ENCODE measurements at places on chromosomes 5 and 9.
A peak's percentile ranks its signal among the peaks of the same experiment; 100 is the strongest.

DNA sequence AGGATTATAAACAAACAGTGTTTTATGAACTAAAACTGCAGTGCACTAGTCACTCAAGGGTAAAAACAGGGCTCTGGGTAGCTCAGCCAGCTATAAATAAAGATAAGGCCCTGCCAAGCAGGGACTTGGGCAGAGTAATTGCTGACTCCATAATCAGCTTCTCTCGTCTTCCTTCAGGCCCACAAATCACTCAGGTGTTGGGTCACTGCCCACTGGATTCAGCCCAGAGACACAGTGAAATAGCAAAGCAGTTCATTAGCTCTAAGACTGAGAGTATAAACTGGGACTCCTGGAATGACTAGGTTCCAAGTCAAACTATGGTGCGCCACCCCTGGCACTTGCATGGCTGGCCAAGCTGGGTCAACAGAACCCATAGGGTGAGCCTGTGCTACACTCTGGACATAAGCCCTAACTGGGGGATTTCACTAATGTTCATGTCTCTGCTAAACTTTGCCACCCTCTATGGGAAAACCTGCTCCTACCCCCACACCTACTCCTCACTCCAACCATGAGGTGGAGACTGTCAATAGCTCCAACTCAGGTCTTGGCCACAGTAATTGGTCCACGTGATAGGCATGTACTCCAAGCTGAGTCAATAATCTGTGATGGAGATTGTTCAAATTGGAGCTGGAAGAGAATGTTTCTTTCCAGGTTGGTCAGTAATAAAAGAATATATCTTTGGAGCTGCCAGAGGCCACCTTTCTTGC lies 158.5 kb downstream of the SLIT3 start:
- DNase-seq = no peak

- no peak for DNase-seq
Measured at GRCh38 chr9:13963005-13963653, 350.8 kb downstream of the NFIB start.

DNA sequence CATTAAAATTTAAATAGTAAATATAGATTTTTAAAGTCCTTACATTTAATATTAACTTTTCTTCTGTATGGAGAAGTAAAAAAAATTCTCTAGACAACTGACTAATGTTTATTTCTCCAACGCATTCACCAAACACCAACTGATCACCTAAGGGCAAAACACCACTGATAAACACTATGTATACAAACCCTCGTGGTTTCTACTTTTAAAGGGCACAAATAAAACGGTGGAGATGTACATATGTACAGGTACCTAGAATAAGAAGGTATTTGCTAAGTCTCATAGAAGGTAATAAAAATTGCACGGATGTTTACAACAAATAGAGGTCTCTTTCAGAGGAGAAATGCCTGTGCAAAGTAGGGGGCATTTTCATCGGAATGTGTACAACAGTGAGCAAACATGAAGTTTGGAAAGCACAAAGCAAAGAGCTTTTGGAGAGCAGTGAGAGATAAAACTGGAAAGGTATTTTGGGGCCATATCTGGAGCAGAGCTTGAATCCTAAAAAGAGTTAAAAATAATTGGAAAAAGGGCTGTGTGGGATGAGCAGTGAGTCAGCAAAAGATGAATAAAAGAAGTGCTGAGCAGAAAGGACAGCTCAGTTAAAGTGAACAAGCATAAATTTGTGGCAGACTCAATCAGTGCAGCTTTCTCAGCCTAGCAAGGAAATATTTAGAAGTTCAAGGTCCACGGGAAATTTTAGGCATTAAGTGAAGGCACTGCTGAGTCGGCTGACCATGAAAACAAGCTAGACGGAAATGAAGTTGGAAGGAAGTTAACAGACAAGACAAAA lies 160.0 kb downstream of the TMEM161B start:
- no peak for DNase-seq

DNA sequence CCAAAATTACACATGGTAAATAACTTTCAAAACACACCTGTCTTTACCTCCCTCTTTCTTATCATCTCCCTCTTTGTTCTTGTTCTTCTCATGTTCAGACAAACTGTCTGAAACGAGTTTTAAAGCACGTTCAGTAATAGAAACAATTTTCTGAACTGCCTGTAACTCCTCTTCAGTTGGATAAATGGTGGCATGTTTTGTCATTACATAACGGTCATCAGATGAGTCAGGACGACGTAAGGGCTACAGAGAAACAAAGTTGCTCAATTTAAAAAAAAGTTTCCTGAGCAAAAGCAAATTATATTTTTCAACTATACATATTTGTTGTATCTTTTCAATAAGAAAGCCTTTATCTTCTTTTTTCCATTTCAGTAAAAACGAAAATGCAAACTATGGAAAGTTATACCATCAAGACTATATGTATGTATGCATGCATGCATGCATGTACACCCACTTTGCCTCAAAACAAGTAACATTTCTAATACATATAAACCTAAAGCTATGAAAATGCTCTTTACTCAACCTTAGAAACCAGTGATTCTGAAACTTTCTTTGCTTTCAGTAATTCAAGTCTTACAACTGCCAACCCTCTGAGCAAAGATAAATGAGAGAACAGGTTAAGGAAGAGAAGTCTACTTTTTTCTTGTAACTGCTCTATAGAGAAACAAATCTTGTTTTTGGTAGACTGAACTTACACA lies 56.0 kb downstream of the ZFR start:
- DNase-seq = no peak

GRCh38 chr9:12290166-12290869 lies 402.9 kb upstream of the TYRP1 start:
- no peak for DNase-seq

DNA sequence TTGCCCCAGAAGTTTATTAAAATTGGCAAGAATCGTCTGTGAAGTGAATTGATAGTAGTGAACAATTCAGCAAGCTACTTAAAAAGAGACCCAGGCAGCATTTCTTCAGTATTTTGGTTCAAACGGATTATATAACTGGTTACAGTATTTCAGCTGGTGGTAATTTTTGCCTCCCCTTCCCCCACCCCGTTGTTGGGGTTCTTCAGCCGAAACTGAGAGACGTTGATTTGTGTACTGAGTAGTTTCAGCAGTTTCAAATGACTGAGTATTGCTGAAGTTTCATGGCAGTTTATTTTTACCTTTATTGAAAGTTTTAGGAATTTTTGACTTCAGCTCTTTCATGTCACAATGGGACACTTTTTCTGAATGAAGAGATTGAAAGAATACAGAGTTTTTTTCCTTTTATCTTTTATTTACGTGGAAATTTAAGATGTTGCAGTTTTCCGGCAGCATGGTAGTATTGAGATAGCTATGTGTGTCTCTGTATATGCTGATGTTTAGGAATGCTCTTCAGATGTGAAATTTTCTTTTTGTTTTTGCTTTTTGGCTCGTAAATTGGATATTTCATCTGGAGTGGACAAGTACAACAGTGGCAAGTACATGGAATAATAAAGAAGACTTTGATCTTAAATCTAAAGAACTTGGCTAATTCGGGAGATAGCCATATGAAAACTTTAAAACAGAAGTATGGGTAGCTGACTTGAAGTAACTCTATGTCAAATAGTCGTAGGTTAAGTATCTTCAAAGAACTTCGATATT lies 1.9 kb downstream of the GPBP1 start:
- peak; percentile 54 for DNase-seq

DNA sequence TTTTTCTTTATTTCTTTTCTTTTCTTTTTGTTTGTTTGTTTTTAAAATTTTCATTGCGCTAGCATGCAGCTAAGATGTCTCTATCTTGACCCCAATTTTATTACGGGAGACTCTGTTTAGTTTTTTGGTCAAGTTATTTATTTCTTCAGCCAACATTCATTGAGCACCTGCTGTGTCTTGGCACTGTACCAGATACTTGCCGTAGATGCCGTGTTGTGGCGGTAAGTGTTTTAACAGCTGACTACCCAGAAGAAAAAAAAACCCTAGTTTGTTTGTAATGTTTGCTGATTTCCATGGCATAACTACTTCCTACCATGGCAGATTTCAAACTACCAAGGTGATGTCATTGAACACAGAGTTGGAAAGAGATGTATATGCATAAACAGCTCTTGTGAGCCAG lies 65.0 kb downstream of the UGCG start:
- no peak for DNase-seq

DNA sequence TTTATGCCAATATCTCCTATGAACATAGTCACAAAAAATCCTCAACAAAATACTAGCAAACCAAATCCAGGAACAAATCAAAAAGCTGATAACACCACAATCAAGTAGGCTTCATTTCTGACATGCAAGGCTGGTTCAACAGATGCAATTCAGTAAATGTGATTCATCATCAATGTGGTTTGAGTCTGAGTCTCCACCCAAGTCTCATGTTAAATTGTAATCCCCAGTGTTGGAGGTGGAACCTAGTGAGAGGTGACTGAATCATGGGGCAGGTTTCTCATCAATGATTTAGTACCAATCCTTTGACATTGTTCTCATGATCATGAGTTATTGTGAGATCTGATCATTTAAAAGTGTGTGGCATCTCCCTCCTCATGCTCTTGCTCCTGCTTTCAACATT lies 1072.7 kb downstream of the NR2F1-AS1 start:
- DNase-seq = no peak

- no peak for DNase-seq
Measured at GRCh38 chr5:133140311-133140710, 88.5 kb downstream of the HSPA4 start.

- DNase-seq = no peak
Measured at GRCh38 chr5:174148721-174149120, 103.2 kb downstream of the NSG2 start.

DNA sequence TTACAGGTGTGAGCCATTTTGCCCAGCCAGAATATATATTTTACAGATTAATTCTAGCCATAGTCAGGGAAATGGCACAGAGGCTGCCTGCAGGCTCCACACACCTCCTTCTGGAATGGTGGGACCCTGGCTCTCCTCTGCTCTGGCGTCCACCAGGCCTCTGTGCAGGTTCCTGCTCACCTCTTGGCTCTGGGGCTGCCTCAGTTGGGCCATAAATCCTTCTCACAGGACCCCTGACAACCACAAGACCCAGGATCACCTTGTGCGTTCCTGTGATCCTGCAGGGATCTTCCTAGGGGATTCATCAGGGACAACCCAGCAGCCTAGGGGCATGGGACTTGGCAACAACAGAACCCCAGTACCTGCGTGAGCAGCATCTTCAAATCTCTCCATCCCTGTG lies 93.0 kb upstream of the FSTL4 start:
- DNase-seq = no peak

DNA sequence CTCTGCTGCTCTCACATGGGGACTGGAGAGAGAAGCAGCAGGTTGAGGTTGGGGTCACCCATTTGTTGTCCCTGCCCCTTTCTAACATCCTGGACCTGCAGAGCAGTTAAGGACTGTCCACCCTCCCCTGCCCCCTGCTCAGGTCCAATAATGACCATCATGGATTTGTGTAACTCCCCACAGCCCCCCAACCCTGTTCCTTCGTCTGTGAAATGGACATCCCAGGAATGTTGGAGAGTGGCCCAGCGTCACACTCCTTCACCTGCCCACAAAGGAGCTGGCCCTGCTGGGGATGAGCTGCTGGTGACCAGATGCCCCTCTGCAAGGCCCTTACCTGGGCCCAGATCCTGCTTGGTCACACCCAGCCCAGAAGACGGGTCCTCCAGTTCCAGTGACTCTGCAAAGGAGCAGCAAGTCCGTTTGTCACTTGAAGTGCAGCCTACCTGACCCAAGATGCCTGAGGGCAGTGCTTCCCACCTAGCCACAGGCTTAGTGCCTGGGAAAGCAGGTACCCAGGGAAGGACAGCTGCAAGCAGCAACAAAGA lies 10.4 kb downstream of the CD74 start:
- no peak for DNase-seq

- no peak for DNase-seq
Measured at GRCh38 chr5:120684213-120684612, 220.1 kb downstream of the PRR16 start.

- DNase-seq = no peak
Measured at GRCh38 chr5:113505181-113505580, 8.3 kb upstream of the YTHDC2 start.

GRCh38 chr5:136046246-136046645 lies 17.5 kb downstream of the TGFBI start:
- no peak for DNase-seq

GRCh38 chr5:67178966-67179365 lies 17.6 kb downstream of the CD180 start:
- DNase-seq = no peak

DNA sequence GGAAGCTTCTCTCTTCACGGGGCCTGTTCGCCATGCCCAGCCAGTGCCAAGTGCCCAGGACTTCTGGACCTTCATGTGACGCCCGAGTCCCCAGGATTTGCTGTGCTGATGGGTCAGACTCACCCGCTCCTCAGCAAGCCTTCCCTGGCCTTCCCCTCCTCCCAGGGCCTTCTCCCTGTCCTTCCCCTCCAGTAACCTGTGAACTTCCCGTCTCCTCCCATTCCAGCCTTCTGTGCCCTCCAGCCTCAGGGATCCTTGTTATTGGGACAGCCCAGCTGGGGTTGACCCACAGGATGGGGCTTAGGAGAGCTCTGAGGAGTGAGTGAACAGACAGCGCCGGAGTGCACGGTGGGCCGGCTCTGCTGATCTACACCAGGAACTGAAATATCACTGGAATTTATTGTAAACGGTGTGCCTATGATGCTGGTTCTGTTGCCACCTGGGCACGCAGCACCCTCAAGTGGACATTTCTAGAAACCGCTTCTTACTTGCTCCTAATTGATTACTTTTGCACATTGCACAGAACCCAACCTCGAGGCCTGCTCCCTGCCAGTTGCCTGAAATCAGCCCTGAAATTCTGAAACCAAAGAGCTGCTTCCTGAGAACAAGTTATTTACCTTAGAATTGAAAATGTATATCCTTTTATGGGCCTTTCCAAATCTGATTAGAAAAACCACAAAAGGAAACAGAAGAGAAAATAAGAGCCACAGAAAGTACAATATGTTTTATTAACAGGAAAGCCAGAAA lies 1.5 kb downstream of the SPAAR start:
- DNase-seq = peak; percentile 58

DNA sequence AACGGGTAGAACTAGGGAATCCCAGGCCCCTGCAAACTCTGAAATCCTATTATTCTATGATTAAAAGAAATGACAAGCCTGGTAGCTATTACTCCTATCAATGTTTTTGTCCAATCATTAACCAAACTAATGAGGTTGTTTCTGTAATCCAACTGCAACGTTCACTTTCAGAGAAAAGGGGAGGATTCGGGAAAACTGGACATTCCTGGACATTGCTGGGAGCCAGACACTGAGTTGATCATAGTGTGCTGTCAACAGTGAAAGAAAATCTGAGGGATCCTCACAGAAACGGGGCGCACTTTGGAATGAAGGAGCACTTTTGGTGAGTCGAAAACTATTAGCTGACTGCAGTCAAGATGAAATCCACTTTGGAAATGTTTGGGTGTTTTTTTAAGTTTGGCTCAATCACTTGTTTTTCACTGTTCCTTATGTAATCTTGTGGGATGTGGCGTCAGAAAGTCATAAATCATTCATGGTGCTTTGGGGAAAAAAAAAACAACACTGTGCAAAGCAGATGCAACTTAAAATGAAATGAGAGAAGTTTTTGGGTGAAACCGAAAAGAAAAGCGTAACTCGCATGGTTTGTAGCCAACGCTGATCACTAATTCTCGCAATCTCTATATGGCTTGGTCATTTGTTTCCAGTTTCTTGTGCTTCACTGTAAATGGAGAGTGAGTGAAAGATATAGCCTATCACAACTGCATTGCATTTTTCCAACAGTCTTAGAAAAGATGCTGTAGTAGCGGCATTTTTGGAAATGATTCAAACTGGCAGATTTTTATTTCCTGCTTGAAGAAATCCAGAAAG lies 51.2 kb upstream of the ADRA1B start:
- DNase-seq = peak; percentile 47

GRCh38 chr5:37918424-37918823 lies 78.6 kb upstream of the GDNF start:
- no peak for DNase-seq

GRCh38 chr9:134198791-134199190 lies 34.4 kb upstream of the RNU6ATAC start:
- no peak for DNase-seq
